ENCODE measurements at places on chromosomes 13 and 19. TPM values are rescaled to one million over a fixed set of nuclear protein-coding genes. Genes with fewer than 3 reads are reported as not detected.

Gene EEF1AKMT1
- 6.5 TPM for total RNA-seq

Gene LIPE
- total RNA-seq, result 20.9 TPM

Gene ANKLE1
- 0.83 TPM for total RNA-seq

DNA sequence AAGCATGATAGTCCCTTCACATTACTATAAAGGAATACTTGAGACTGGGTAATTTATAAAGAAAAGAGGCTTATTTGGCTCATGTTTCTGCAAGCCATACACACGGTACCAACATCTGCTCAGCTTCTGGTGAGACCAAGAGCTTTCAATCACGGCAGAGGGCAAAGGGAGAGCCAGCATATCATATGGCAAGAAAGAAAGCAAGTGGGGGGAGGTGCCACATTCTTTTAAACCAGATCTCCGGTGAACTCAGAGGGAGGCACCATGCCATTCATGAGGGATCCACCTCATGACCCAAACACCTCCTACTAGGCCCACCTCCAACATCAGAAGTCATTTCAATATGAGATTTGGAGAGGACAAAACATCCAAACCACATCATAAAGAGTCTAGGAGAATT, 20.3 kb downstream of the XPO4 start:
- DNase-seq, result no peak

Gene CEACAM3
- 0.78 TPM for total RNA-seq

Gene AP1M1
- 84.0 TPM for total RNA-seq

Gene DCLK1
- 6.0 TPM for total RNA-seq

DNA sequence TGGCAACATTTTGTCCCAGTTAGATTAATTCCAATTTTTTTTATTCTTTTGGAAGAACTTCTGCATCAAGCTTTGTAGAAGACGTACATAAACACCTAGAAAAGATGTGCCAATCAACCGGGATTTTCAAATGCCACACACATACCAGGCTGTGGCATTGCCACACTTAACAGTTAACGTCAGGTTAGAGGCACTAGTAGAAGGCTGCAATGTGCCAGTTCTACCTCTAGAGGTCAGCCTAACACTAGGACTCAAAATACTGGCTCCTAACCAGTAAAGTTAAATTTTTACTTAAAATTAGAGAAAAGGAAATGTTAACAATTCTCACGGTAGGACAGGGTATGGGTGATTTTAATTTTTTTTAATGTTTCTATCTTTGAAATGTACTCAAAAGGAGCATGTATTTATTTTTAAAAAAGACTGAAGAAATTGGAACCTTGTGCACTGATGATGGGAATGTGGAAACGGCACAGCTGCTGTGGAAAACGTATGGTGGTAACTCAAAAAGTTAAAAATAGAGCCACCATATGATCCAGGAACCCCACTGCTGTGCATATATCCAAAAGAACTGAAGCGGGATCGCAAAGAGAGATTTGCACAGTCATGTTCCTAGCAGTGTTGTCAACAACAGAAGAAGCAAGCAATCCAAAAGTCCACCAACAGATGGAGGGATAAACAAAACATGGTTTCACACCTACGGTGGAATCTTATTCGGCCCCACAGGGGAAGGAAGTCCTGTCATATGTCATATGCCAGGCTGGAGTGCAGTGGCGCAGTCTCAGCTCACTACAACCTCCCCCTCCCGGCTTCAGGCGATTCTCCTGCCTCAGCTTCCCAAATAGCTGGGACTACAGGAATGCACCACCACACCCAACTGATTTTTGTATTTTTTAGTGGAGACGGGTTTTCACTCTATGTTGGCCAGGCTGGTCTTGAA, 30.3 kb downstream of the CRYL1 start:
- DNase-seq, result peak; percentile 72

- DNase-seq, result no peak
These were observed 15.4 kb upstream of the TMEM160 start for GRCh38 chr19:47063874-47064273.

Gene CADM4
- total RNA-seq, result 20.6 TPM

Gene FCER2
- 0.86 TPM for total RNA-seq

- no peak for DNase-seq
These were observed 2.6 kb upstream of the SIGLEC7 start for GRCh38 chr19:51139299-51140014.
